ENCODE measurements at places on chromosomes 7 and 10.

- DNase-seq: no peak
Observed at GRCh38 chr7:1781369-1781768, 111.3 kb downstream of the ELFN1 start.

GRCh38 chr10:111079241-111079760, 2.5 kb downstream of the ADRA2A start:
- DNase-seq: no peak

DNA sequence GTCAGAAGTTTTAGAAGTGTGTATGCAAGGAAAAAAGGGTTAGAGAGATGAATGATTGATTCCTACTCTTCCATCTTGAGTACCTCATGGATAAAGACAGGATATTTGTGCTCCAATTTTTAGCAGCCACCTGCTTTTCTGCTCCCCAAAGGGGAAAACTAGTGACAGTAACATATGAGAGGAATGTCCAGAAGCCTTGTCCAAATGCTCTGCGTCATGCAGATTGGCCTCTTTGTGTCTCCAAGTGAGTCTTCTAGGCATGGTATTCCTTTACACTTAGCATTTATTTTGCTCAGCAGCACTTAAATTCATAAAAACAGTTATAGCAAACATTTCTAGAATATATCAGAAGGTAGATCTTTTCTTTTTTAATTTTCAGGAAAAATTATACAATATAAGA, 306.8 kb downstream of the CNTNAP2 start:
- no peak for DNase-seq

DNA sequence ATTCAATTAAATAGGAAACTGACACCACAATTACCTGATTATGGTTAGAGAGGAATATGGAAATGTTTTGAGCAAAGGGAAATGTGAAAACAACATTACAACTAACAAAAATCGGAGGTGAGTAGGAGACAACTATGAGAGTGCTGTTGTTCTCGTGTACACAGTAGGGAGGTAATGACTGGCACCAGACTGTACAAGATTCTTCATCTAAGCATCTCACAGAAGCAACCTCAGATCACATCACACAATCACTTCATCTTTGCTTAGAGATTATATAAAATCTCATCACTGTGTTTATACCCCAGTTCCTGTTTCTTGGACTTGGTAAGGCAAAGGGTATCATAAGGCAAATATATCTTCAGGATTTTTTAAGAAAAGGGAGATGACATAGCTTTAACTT, 14.9 kb downstream of the ABLIM1 start:
- no peak for DNase-seq

DNA sequence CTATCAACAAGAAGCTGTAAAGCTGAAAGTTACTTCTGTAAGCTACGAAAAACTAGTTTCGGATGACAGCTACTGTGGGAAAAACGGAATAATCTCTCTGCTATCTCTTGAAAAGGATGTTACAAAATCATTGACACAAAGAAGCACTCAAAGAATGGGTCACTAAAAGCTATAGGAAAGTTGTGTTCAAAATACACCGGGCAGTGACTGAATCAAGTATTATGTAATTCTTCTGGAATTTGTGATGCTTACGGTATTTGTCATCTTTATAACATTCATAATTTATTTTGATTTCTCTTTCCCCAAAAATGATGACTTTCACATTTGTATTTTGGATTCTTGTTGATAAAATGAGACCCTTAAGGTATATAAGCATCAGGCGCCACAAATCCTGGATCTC, 112.1 kb upstream of the KLF6 start:
- no peak for DNase-seq

GRCh38 chr7:96414931-96415292, 93.0 kb upstream of the SLC25A13 start:
- no peak for DNase-seq

- DNase-seq: no peak
Observed at GRCh38 chr7:66626331-66626934, 2.2 kb upstream of the KCTD7 start.

GRCh38 chr7:97016381-97017191, 8.0 kb downstream of the DLX5 start:
- no peak for DNase-seq

GRCh38 chr7:45898222-45898621, 9.9 kb downstream of the IGFBP1 start:
- no peak for DNase-seq

DNA sequence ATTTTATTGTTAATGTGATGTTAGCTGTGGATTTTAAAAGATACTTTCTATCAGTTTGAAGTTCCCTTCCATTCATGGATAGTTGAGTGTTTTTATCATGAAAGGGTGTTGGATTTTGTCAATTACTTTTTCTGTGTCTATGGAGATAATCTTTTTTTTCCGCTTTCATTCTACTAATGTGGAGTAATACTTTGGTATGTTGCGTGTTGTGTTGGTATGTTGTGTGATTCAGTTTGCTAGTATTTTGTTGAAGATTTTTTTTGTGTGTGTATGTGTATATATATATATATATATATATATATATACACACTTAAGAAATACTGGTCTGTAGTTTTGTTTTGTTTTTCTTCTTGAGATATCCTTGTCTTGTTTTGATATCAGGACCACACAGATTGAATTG, 100.3 kb downstream of the CCSER2 start:
- no peak for DNase-seq

DNA sequence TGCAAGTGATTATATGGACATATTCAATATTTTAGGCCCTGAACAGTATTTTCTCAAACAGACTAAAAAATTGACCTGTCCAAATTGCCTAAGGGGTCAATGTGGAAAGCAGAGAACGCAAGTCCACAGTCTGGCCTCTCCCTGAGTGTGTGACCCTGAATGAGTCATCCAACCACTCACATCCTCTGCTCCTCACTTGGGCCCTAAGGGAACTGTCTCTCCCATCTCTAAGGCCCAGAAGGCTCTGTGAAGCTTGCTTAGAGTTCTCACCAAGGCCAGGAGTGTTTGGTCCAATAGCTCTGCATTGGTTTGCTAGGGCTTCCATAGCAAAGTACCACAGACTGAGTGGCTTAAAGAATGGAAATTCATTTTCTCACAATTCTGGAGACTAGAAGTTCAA, 155.1 kb downstream of the LSM5 start:
- DNase-seq: no peak

DNA sequence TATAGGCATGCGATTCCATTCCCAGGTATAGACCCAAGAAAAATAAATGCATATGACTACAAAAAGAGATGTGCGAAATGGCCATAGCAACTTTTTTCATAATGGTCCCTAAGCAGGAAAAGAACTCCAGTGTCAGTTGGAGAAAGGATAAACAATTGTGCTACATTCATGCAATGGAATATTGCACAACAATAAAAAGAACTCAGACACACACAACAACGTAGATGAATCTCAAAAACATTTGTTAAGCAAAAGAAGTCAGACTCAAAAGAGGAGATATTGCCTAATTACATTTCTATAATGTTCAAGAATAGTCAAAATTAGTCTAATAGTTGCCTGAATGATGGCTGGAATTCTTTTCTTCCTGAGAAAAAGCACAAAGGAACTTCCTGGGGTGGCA, 141.1 kb upstream of the GLI3 start:
- no peak for DNase-seq

GRCh38 chr7:117262546-117262945, 60.3 kb downstream of the WNT2 start:
- no peak for DNase-seq

GRCh38 chr10:86632009-86632800, 22.1 kb upstream of the OPN4 start:
- DNase-seq: no peak

DNA sequence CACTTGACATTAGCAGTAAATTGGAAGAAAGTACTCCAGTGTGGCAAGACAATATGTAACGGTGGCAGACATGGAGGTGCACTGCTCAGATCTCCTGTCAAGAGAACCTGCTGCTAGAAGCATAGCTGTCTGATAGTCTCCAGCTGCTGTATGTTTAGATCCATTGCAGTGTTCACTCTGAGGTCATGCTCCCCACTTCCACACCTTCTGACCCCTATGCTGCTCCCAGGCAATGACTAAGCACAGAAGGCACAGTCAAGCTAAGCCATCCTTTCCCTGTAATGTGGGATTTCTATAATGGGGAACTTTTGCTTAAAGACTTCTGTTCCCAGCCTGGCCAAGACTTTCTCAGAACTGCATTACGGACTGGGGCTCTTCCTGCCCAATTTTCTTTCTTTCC, 315.8 kb downstream of the HPSE2 start:
- DNase-seq: no peak

DNA sequence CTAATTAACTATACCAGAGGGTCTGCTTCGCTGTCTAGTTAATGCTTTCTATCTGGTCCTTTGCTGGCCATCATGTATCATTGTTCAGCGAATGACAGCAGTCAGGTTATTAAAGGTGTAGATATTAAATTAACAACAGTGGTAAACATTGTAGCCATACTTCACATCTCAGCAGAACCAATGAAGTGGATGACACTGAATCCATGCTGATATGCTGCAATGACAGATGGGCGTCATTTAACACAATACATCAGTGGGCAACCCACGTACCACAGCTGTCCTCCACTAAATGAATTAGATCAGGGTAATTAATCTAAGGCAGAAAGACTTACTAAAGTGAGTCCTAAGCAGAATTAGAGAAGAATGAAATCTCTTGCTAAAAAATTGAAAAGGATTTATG, 767.2 kb downstream of the NXPH1 start:
- no peak for DNase-seq

GRCh38 chr10:7689591-7689990, 13.5 kb upstream of the ITIH2 start:
- DNase-seq: no peak

DNA sequence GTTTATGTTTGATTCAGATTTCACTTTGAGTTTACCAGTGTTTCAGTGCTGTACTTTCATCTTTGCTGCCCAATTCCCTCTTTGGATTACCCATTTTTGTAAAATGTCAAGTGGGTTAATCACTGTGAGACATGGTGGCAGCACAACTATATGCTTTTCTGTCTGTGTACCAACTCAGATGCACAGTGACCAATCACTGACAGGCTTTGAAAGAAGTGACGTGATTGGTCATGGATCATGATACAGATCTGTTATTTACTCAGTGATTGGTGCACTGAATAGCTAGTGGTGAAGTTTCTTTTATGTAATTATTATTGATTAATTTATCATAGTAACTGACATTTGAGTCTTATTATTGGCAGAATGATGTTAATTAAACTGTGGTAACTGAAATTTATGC, 126.9 kb downstream of the SDK1 start:
- DNase-seq: no peak

DNA sequence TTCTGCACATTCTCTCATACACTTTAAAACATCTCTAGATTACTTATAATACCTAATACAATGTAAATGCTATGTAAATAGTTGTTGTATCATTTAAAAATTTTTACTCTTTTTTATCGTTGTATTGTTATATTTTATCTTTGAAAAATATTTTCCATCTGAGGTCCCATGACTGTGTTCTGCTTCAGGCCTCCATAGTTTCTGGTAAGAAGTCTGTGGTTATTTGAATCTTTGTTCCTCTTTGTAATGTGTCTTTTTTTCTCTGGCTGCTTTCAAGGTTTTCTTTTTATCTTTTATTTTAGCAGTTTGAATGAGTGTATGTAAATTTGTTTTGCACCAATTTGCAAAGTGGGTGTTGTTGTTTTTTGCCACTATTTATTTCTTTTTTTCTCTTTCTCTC, 263.1 kb downstream of the RPS24 start:
- no peak for DNase-seq

DNA sequence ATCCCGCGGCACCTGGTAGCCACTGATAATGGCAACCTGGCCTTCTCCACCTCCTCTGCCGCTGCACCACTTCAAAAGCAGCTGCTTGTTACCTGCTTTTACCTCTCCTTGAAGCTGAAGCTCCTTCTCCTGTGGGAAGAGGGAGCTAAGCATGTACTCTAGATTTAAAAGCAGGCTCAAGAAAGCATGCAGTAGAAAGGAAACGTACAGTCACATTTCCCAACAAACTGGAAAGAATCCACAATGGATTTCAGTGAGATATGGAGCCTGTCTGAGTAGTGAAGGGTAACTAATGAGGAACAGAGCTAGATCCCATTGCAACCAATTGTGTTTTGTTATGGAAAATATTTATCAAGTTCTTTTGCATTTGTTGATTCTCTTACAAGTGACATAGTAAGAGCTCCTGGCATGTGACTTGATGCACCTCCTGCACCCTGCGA, 457.4 kb upstream of the GALNT17 start:
- no peak for DNase-seq

- no peak for DNase-seq
Observed at GRCh38 chr10:123257904-123258456, 103.8 kb downstream of the BUB3 start.

GRCh38 chr7:107828540-107828939, 25.5 kb upstream of the SLC26A3 start:
- no peak for DNase-seq

DNA sequence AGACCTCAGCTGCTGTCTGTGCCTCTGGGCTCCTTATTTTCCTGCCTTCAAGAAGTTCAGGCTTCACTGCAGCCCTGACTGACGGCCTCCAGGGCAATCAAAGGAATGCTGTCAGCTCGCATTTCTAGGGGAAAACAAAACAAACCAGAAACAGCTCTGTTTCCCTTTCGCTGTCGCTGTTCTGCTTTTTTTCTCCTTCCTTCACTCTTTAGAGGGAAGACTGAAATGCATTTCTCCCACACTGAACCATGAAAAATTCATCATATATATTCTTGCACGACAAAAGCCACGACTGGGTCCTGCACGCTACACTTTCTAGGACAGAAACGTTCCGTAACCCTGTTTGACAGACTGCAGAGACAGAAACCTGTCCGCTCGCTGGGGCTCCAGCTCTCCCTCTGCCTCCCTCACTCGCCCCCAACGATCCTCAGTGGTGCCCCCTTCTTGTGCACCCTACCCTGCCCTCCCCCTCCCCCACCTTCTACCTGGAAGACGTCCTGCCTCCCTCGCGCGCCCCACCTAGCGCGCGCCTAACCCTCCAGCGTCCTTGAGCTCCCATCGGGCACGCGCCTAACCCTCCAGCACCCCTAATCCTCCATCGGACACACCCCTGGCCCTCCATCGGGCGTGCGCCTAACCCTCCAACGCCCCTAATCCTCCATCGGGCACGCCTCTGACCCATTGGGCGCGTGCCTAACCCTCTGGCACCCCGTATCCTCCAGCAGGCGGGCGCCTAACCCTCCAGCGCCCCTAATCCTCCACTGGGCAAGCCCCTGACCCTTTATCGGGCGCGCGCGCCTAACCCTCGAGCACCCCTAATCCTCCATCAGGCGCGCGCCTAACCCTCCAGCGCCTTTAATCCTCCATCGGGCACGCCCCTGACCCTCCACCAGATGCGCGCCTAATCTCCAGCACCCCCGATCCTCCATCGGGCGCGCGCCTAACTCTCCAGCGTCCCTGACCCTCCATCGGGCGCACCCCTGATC, 37.1 kb downstream of the SVOPL start:
- no peak for DNase-seq
